Activated CD4-positive, alpha-beta T cell treated with anti-CD3 and anti-CD28 coated beads for 24 hours (primary cell): ENCODE measurements at places on chromosomes 2 and 18.

GRCh38 chr18:11607906-11608305, 1.5 kb upstream of the SLC35G4 start:
- DNase-seq = no peak

GRCh38 chr2:83364264-83364663, 1094.8 kb downstream of the SUCLG1 start:
- DNase-seq = no peak

DNA sequence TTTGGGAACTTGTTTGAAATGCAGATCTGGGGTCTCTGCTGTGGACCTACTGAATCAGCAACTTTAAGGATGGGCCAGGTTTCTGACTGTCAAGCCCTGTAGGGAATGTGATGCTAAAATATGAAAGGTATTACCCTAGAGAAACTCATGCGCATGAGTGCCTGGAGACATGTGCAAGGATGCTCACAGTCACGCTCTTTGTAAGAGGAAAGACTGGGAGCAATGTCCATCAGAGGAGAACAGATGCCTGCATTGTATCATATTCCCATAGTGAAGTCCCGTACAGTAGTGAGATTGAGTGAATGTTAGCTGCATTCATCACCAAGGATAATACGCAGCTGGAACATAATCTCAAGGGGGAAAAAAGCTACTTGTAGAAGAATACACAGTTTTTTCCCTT, 14.1 kb downstream of the ZNF407 start:
- DNase-seq = no peak

DNA sequence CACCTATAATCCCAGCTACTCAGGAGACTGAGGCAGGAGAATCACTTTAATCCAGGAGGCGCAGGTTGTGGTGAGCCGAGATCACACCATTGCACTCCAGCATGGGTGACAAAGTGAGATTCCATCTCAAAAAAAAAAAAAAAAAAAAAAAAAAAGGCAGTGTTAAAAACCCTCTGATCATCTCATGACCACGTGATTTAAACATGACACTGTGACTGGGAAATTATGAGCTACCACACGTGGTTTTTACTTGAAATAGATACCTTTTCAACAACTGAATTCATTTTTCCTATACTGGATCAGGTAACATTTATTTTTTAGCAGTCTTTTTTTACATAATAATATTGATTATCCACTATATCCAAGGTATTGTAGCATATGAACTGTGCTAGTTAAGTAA, 102.7 kb downstream of the PTRHD1 start:
- DNase-seq = no peak

- no peak for DNase-seq
Measured at GRCh38 chr2:163716101-163716500, 19.7 kb downstream of the FIGN start.

DNA sequence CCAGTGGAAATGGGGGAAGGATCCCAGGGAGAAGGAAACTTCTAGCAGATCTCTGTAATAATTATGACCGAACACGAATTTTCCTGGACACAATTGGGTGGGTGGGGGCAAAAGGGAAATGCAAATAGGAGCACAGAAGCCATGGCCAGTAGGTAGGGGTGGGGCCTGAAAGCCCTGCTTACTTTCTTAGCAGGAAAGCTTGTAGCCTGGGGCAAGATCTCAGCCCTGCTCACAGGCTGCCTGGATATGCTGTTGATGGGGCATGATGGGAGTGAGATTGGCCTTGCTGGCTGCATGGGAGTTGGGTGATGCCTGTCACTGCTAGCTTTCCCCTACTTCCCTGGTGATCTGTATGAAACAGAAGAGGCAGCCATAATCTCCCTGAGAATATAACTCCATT, 45.9 kb upstream of the SPOPL start:
- no peak for DNase-seq

- no peak for DNase-seq
Measured at GRCh38 chr2:230669386-230669950, 43.2 kb upstream of the CAB39 start.

DNA sequence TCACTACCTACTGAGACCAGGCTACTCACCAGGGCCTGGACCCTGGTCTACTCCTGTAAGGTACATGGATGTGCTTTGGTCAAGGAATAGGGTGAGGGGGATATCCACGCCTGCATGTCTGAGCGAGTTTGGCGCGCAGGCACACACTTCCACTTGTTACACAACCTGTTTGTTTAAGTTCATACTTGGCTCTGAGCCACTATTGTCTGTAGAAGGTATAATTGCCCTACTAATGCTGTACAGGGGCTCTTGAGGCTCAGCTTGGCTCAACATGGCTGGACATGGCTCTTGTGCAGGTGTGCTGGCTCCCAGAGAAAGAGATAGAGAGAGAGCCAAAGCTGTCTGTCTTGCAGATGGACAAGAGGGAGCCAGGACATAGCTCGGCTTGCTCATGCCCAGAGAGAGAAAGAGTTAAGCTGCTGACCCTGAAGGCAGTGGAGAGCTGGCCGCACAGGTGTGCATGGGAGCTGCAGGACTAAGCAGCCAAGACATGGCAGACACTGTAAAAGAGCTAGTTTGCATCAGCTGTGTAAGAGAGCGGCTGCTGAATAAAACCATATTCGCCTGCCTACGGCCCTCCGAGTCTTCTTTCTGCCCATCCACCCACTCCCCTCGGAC, 35.2 kb downstream of the NPPC start:
- no peak for DNase-seq

- no peak for DNase-seq
Measured at GRCh38 chr2:142867136-142867535, 10.3 kb upstream of the KYNU start.

GRCh38 chr2:66461664-66462500, 27.0 kb downstream of the MEIS1 start:
- DNase-seq = no peak

GRCh38 chr18:32424696-32425095, 46.0 kb downstream of the GAREM1 start:
- no peak for DNase-seq

DNA sequence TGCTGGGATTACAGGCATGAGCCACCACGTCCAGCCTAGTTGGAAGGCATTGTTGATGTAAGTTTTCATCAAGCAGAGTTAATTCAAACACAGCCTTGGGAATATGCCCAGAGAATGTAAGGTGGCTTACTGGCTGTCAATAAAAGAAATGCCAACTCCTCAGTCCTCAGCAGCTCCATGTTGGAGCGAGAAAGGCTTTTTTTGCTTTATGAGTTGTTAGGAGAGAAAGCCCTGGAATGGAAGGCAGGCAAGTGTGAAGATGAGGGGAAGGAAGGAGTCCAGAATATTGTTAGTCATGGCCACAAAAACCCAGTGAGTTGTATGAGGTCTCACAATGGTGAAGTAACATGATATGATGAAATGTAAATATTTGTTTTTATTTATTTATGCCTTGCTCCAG, 57.1 kb downstream of the MAP4K4 start:
- DNase-seq = no peak

DNA sequence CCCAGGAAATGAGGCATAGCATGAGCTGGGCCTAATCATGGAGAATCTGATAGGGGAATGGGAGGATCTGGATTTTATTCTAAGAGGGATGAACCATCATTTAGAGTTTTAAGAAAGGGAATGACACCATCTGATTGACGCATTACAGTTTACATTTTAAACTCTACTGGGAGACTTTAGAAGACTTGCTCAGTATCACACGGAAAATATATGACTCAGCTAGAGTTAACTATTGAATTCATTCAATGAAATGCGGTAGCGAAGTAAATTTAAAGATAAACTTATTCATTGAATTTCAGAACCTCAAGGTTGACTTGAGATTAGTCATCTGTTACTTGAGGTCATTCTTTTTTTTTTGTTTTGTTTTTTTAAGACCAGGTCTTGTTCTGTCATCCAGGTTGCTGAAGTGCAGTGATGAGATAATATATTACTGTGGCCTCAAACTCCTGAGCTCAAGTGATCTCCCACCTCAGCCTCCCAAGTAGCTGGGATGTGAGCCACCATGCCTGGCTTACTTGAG, 25.0 kb downstream of the MC4R start:
- no peak for DNase-seq

GRCh38 chr18:30971338-30971956, 71.1 kb downstream of the DSC3 start:
- DNase-seq = no peak

- DNase-seq = no peak
Measured at GRCh38 chr2:67462738-67463496, 65.8 kb downstream of the ETAA1 start.

DNA sequence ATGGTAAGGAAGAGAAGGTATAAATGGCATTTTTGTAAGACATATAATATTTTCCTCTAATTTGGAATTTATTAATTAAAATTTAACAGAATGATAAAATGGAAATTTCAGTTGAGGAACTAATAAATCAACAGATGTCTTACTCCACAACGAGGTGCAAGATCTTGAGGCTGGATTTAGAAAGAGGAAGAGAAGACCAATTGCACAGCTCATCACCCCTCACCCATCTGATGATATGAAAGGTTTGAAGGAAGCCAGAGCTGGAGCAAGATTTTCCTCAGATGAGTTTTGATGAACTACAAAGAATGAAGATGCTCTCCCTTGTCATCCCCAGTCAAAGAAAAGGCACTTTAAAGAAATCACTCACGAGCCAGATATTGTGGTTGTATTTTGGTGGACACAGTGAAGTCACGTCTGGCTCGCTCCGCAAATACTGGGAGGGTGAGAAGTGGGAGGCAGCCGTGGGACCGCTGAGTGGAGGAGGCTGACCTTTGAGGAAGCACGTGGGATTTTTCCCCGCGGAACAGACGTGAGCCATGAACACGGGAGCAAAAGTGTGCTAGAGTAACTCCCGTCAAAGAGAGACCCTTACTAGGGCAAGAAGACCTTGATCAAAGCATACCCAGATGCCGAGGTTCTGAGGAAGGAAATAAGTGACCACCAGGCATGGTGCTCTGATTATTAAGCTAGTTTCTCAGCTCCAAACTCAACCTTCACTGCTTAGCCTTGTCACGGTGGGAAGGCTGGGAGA, 511.4 kb downstream of the RNF144A start:
- no peak for DNase-seq

DNA sequence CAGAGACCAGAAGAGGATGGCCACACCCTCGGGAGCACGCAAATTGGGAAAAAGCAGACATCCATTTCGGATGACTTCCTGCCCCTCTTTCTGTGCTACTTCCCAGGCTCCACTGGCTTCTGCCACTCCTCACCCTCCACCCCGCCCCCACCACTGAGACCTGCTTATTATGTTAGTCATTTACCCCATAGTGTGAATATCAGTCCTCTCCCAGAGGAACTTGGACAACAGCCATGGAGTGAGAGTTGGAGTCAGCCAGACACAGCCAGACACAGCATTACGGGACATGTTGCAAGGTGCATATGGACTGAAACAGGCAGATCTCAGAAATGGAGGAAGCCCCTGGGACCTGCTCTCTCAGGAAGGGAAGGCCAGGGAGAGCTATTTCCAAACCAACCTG, 51.8 kb downstream of the CTIF start:
- no peak for DNase-seq

- no peak for DNase-seq
Measured at GRCh38 chr2:144348846-144349245, 171.1 kb downstream of the ZEB2 start.

- DNase-seq = no peak
Measured at GRCh38 chr18:79928563-79928960, 22.9 kb downstream of the SLC66A2 start.

DNA sequence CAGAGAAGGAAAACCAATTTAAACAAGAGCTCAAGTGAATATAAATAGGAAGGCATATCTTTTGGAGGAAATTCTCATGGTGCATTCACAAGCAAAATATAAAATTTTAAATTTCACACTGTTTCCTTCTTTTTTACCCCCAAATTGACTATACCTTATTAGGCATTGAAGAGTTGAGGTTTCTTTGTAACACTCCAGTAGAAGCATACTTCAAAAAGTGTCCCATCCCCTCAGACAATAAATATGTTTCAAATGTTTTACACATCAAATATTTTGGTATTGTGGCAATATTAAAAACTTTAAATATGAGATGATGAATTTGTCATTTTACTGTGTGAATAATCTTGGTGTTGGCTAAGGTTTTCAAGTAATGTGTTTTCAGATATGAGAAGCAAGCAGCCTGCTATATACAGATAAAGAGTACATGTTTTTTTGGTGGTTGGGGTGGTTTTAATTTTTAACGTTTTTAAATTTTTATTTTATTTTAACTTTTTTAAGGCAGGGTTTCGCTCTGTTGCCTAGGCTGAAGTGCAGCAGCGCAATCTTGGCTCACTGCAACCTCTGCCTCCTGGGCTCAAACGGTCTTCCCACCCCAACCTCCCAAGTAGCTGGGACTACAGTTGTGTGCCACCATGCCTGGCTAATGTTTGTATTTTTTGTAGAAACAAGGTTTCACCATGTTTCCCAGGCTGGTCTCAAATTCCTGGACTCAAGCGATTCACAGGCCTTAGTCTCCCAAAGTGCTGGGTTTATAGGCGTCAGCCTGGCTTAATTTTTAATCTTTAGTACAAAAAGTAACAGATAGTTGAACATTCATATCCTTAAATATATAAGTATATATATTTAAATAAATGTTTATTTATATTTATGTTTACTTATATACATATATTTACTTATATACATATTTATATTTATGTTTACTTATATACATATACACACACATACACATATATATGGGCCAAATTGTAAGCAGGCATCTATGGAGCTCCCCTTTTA, 36.5 kb upstream of the DLX1 start:
- DNase-seq = no peak

DNA sequence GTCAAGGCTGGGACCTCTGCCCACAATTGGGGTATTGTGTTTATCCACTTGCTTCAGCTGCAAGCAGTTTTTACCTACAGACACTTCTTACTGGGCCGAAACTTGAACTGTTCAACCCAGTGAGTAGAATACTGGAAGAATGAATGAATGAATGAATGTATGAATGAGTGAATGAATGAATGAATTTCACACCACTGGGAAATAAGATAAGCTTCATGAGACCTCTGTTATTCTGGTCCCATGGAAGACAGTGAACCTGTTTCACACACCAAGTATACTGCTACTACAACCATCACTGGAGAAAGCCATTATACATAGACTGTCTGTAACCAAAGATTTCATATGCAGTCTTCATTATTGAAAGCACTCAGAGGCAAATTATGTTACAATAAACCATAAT, 295.0 kb upstream of the GULP1 start:
- DNase-seq = no peak
